ENCODE measurements at places on chromosomes 5 and 9.

DNA sequence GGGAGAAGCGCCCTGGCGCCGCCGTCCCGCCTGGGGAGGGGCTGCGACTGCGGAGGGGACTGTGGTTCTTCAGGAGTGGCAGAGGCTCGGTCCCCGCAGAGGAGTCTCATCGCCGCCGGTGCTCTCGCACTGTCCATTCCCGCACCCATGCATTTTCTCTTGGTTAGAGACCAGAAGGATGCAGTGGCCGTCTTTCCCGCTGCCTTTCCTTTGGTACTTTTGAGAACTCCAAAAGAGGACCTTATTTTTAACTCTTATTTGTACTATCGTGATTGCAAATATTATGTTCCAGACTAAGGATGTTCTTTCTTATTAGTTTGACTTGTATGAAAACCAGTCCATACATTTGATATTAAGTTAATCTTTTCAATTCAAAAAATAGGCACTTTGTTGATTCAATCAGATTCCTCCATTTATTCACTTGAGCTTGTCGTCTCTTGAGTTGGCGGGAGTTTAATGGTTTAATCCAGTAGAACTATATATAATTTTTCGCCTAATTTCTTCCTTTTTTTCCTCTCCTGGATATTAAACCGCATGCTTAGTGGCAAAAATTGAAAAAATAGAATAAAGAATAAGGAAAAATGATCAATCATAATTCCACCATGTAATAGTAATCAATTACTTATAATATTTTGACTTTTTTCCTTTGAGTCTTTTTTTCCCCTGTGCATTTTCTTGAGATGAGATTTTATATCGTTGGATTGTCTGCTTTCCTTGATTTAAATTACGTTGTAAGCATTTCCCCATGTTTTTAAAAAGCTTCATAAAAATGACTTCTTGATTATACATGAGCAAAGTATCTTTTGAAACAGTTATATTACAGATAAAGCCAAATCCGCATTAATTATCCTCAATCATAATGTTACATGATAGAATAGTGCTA is 861 bp downstream of the ZFYVE16 start:
- no peak for DNase-seq

DNA sequence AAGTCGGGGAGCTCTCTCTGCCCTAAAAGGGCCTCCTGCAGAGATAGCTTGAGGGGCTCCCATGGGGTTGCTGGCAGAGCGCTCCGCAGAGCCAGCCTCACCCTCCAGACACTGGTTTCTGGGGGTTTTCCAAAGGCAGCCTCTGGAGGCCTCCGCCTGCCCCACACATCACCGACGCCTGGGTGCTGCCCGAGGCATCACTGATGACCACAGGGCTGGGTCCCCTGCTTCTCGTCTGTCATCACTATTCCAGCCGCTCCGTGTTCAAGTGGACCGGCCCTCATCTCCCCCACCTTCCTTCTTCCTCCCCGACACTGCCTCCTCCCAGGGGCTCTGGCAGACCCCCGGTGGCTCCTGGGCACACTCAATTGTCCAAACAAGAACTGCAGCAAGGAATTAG is 64.1 kb upstream of the IRX4 start:
- DNase-seq, result no peak

DNA sequence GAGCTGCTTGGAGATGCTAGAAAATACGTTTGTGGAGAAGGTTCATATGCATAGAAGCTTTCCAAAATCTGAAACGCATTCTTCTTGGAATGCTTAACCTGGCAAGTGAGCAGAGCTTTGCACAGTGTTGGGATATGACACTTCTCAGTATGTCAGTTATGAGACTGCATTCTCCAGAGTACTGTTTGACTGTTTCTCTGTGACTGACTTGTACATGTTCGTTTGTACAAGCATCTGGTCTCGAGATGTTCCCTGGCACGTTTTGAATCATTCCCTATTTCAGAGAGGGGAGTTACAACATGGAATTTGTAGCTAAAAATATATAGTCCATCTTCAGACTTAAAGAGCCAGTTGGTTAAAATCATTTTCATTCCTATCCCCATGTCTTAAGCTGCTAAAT is 272.4 kb downstream of the ARRDC3 start:
- DNase-seq, result no peak

GRCh38 chr5:60700416-60700757 is 421 bp upstream of the DEPDC1B start:
- DNase-seq, result no peak

- DNase-seq, result no peak
Measured at GRCh38 chr9:7320841-7321240, 478.7 kb downstream of the DMAC1 start.

DNA sequence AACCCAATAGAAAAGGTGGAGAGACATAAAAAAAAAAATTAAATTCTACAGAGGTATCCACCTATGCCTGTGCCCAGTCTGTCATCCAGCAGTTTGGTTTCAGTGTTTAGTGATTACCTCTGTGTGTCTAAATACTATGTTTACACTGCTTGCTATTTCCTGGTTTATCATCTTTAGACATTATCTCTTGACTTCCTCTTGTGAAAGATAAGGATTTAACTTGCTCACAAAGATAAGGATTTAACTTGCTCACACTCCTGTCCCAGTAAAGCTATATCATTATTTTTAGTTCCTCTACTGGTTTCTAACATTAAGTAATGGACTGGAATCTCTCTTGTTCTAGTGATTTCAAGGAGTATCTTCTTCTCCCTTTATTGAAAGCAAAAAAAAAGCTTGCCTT is 53.9 kb upstream of the ZFR start:
- DNase-seq, result no peak

GRCh38 chr5:140635291-140636257 is 2.6 kb upstream of the CD14 start:
- no peak for DNase-seq

GRCh38 chr5:95591490-95591901 is 28.4 kb upstream of the GPR150 start:
- no peak for DNase-seq

GRCh38 chr5:150609843-150610584 is 30.4 kb upstream of the SYNPO start:
- DNase-seq, result no peak

DNA sequence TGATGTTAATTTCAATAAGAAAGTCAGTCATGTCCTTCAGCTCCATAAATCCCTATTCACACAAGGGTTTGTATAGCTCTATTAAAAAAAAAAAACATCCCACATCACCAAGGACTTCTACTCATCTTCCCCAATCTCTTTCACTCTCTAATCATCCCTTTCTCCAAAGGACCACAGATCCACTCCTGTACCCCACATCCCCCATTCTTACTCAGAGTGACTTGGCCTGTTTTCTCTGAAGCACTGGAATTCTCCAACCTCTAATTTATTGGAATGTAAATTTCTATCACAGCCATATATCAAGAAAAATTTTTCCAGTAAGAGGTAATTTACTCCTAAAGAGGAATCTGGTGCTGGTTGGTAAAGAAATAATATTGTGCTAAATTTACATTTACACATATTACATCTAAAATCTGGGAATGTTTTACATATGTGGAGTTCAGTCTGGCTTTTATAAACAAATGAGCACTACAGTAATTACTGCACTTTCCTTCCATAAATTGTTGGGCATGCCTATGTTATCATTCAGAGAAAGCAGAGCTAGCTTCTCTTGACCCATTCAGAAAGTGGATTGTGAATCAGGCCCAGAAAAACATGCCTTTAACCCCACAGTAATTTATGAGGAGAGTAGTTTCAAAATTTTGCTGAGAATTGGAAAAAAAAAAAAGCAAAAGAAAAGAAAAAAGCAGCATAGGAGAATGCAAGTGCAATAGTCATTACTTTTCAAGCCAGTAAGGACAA is 399.5 kb upstream of the TNC start:
- no peak for DNase-seq

DNA sequence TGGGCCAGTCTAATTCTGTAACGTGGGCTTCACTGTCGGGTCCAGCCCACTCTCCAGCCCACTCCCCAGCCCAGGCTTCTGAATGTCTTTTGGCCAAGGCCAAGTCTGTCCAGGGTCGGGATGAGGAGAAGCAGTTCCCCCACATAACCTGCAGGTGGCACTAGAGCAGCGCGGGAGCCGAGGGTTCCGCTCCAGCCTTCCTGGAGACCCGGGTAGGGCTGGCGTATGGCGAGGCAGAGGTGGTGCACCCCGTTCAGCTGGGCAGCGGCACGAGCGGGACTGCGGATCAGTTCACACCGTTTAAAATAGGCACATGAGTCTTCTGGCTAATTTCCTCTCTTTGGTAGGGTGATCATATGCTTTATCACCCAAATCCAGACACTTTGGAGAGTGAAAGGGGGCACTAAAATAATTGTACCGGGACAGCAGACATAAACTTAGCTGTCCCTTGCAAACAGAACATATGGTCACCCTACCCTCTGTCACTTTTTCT is 185.9 kb downstream of the MSX2 start:
- DNase-seq, result no peak

DNA sequence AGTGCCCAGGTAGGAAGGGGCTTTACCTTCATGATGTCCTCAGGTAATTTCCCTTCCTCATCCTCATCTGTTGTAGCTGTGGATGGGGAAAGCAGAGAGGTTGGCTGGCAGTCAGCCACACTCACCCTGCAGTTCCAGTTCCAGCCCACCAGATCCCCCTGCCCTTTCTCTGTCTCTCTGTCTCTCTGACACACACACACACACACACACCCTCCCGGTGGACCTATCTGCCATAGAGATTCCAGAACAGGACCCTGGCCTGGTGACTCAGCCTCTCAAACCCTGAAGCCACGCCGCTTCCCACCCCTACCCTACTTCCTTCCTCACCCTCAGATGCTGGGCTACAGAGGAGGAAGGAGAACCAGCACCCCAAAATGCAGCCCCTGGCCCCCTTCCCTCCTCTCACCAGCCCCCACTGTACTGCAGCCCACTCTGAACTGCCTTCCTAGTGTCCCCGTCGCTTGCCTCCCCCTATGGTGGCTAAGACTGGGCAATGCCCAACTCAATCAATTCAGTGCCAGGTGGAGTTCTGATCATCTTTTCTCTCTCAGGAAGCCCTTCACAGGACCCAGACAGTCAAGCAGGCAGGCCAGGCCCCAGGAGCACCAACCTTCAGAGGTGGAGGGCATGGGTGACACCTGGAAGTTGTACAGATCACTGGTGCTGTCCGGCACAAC is 4.8 kb downstream of the IRF1 start:
- peak; percentile 9 for DNase-seq

GRCh38 chr9:33277484-33277883 is 12.6 kb downstream of the CHMP5 start:
- DNase-seq, result no peak

DNA sequence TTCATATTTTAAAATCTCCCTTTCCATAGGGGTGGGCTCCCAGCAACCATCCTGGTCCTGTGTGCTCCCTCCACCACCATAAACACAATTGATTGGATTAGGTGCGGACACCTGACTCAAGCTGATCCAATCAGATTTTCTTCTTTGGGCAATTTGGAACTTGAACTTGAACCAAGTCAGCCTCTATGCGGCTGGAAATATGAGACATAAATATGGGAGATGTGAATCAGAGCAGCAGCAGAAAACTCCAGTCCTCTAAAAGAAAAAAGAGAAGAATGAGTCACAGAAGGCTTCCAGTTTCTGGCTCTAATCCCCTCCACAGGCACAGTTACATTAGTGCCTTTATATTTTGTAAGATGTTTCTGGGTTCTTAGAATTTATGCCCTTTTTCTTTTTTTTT is 306.6 kb downstream of the MLLT3 start:
- DNase-seq, result no peak

- DNase-seq, result no peak
Measured at GRCh38 chr5:60843386-60843935, 608 bp downstream of the ELOVL7 start.

DNA sequence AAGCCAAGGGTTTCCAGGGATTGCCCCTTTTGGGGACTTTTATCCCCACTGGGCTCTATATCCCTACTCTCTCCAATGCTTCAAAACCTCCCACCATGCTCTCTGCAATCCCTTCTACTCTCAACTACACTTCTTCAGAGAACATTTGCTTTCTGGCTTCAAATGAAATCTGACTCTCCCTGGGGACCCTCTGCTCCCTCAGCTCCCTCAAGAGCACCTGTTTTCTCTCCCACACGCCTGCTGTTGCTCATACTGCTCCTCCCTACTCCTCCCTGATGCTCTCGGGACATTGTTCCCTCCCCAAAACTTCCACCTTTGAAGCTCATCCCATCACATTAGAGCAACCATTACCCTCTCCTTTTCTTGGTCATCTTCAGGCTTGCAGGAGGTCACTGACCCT is 344.9 kb downstream of the CDK5RAP2 start:
- no peak for DNase-seq

DNA sequence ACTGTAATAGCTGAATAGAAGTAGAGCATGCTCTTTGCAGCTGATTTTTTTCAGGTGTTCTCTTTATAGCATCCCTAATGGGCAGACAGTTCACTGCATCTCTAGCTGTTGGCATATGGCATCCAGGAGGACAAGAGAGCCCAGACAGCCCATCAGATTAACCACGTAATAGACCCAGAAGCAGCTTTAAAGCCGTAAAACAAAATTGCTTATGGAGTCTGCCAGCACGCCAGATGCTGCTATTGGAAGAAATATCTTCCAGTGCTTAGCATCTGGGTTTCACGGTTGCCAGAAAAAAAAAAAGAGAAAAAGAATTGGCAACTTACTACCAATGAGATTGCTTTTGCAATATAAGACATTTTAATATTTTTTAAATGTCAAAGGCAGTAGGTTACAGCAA is 869.4 kb upstream of the NUDT12 start:
- no peak for DNase-seq

GRCh38 chr9:90805006-90805996 is 3.7 kb downstream of the SYK start:
- DNase-seq, result no peak

DNA sequence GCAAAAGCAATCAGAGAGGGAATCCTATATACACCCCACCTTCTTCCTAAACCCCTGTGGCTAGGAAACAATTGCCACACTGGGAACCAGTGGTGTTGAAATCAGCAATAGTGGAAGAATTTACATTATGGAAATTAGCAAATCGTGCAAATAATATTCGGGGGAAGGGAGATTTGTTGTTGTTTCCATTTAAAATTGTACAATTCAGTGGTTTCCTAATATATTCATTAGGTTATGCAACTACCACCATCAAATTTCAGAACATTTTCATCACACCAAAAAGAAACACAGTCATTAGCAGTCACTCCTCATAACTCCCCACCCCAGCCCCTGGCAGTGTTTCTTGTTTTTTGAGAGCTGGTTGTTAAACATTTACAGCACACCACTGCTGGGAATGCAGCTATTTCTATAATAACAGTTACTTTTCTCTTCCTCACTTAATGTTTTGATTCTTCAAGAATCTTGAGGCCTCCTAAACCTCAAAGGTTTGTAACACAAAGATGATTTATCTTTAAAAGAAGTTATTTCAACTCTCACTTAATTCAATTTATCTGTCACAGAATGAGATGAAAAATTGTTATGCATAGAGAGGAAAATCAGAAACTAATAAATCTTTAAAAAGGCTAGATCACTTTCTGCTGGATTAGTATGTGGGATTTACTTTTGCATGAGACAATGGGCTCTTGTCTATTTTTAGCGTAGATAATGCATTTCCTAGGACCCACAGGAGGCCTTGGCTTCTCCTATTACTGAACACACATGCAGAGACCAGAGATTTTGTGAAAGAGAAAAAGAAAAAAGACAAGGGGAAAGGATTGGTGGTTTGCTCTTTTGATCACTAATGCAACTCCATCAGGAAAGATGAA is 91.8 kb upstream of the DAPK1 start:
- DNase-seq, result no peak

Data from central memory CD8-positive, alpha-beta T cell (primary cell).